Upper lobe of right lung (tissue), 1 donor: ENCODE measurements at places on chromosomes 7 and 10.

GRCh38 chr7:38748056-38748610 lies 117.0 kb upstream of the AMPH start:
- DNase-seq = no peak

DNA sequence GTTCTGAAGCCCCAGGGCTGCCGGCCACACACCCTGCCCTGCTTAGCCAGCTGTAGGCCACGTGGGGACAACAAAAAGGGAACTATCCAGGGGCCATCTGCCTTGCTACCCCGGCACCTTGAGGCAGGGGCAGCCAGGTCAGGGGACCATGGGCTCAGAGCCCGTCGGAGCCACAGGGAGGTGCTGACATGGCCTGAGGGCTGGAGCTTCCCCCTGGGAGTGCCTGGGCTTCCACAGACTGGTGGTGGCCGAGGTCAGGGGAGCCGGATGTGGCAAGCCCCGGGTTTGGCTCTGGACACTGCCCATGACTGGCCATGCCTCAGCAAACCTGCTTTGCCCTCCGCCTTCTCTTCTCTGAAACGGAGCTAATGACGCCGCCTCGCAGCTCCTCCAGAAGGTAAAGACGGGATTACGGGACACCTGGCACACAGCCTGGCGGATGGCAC lies 178.5 kb downstream of the EBF3 start:
- DNase-seq = peak; percentile 50

- DNase-seq = no peak
Observed at GRCh38 chr10:77179015-77179695, 458.5 kb downstream of the KCNMA1 start.

- no peak for DNase-seq
Observed at GRCh38 chr7:28998105-28998504, 40.0 kb upstream of the TRIL start.

DNA sequence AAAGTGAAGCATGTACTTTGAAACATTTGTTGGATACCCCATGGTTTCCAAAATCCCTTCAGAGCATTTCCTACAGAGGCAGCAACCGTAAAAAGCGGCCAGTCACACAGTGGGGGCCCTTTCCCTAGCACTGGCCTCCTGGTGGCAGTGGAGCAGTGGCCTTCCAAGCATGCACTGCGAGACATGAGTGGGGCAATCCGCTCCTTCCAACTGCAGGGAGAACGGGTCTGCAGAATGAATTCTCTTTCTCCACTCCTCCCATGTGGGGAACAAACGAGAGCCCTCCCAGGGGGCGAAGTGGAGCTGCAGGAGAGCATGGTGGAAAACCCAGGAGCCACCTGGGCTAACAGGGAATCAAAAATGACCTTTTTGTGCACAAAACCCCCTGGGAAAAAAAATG lies 542.9 kb upstream of the GALNT17 start:
- DNase-seq = no peak
